T-helper 1 cell treated with Interleukin-12 subunit alpha and Interleukin-12 subunit beta and Interleukin-4 antibody, amounts not matched to agents 30 ng/mL and 1 ng/mL, for 36 hours (primary cell): ENCODE measurements at places on chromosomes 5 and 9. TPM values are rescaled to one million over a fixed set of nuclear protein-coding genes. Genes with fewer than 3 reads are reported as not detected.

Gene F2R
- total RNA-seq: 11.5 and 12.8 TPM in 2 replicates

Gene MEIKIN
- total RNA-seq: not detected in 2 replicates

Gene MRPS27
- 54.3 and 57.5 TPM in 2 replicates for total RNA-seq

Gene ZNF883
- total RNA-seq: 0.15 TPM in 1 of 2 replicates, not detected in the other

Gene ECM2
- not detected in 2 replicates for total RNA-seq
